GOT3 (cell line): ENCODE measurements at places on chromosomes 3 and 15.

DNA sequence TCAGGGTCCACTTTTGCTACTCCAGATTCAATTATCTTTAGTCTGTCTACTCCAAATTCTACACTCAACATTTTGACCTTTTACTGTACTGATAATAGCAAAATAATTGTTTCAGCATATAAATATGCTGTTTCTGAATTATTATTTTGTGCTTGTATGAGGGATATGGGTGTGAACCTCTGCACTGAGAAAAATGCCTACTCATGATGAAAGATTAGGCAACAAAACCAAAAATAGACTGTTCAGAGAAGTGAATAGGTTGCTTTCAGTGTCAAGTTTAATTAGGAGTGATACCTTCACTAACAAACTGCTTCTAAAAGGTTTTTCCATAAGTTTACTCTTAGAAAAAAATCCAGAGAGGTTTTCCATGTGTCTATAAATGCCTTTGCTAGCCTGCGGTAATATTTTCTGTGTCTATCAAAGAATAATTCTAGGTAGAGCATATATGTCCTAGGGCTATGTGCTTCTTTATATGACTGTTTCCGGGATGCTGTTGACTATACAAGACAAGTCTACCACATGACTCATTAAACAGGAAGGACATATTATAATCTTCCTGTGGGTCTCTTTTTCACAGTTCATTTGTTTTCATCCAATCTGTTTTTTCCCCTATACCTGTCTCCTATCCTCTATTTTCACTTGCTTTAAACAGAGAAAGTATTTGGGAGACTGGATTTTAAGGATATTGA, 218.5 kb upstream of the TTC14 start:
- DNase-seq = no peak

DNA sequence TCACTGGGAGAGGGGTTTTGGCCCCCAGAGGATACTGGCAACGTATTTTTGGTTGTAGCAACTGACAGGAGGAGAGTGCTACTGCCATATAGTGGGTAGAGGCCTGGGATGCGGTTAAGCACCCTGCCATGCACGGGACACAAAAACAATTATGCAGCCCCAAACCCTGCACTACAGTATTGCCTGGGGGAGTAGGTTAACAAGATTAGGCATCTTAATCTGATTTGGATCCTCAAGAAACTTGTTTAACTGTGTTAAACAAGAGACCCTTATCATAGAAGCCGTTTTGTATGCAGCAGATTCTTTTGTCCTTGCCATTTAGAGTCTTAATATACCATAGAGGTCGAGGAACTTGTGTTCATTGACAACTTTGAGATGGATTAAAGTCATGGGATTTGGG, 3.4 kb downstream of the PHLDB2 start:
- DNase-seq = no peak

- DNase-seq = no peak
Measured at GRCh38 chr3:125381314-125381713, 6.2 kb upstream of the ZNF148 start.

- no peak for DNase-seq
Measured at GRCh38 chr3:118628704-118629341, 405.8 kb downstream of the IGSF11 start.

- no peak for DNase-seq
Measured at GRCh38 chr3:123290962-123291361, 89.2 kb downstream of the SEC22A start.

DNA sequence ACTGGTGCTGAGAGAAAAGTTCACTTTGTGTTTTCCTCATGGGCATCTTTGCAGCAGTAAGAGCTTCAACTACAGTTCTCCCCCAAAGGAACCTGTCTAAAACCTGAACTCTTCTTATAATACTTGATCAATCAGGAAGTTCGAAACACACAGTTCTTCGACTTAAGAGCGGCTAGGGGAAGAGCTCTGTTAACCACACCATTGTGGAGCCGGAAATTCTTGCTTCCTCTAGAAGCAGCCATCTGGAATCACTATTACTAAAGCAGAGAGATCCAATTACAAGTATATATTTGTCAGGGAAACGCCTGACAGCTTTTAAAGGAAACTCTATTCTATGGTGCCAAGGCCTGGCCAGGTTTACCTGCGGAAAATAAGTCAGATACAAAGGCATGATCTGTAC, 337.3 kb upstream of the CBLB start:
- DNase-seq = no peak

DNA sequence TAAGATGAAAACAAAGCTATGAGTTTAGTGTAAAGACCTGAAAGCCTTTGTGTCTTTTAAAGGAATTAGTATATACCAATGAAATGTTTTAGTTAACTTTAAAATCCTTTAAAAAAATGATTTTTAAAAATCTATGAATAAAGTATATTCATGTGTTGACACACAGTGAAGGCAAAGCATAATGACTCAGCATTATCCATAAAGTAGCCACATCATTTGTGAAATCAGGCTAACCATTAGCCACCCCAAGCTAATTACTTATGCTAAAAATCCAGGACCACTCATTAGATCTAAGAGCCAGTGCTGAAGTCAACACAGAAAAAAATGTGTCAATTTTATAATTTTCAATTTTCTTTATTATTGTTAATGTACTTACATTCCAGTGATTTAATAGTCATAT, 310.2 kb downstream of the TBC1D5 start:
- DNase-seq = no peak

DNA sequence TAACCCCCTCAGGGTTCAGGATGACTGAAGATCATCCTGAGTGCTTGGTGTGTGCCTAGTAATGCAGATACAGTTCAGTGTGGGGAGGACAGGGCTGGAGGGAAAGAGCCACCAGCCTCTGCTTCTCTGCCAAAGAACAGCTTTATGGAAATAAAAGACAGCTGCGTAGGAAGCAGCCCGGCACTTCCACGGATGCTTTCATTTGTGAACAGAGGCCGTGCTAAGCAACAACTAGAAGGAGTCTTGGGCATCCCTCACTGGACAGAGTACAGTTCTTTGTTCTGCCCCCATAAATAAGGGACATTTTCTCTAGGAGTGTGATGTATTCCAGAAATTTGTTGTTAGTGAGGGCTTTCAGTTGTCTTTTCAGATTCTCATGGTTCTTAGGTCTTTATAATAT, 194.8 kb upstream of the RGMA start:
- no peak for DNase-seq

GRCh38 chr3:183818041-183818620, 7.2 kb downstream of the MAP6D1 start:
- DNase-seq = no peak

- DNase-seq = no peak
Measured at GRCh38 chr3:168532135-168532534, 436.4 kb upstream of the GOLIM4 start.

- no peak for DNase-seq
Measured at GRCh38 chr3:174110761-174111160, 713.2 kb downstream of the NLGN1 start.

DNA sequence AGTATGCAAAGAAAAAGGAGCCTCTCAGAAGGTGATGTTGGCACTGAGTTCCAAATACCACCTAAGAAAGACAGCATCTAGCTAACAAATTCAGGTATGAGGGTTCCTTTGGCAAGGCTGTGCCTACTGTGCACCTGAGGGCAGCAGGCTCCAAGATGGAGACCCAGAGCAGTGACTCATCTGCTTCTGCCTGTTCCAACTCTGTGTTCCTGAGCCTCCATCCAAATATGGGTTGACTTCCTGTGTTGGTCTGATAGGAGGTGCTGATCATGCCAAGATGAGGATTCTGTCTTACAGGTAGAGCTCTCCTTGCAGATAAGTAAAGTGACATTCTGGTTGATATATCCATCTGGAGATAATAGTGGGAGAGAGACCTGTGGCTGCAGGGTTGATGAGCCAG, 26.0 kb downstream of the SV2B start:
- DNase-seq = no peak

DNA sequence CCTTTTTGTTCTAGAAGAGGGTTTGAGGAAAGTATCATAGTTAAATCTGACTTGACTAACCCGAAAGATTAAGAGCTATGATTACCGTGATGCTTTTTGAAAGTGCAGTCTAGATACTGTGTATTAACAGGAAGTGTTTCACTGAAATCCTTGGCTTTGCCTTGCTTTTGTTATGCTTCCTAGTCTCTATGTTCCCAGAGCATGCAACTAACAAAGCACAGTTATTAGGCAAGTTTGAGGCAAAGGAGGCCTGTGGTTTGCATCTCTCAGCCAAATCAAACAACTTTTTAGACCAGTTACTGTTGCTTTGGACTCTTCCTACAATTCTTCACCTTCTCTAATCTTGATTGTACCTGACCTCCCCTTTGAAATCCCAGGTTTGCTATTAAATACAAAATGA, 3.9 kb downstream of the LXN start:
- DNase-seq = no peak

- no peak for DNase-seq
Measured at GRCh38 chr3:4848176-4848825, 130.9 kb upstream of the BHLHE40 start.

DNA sequence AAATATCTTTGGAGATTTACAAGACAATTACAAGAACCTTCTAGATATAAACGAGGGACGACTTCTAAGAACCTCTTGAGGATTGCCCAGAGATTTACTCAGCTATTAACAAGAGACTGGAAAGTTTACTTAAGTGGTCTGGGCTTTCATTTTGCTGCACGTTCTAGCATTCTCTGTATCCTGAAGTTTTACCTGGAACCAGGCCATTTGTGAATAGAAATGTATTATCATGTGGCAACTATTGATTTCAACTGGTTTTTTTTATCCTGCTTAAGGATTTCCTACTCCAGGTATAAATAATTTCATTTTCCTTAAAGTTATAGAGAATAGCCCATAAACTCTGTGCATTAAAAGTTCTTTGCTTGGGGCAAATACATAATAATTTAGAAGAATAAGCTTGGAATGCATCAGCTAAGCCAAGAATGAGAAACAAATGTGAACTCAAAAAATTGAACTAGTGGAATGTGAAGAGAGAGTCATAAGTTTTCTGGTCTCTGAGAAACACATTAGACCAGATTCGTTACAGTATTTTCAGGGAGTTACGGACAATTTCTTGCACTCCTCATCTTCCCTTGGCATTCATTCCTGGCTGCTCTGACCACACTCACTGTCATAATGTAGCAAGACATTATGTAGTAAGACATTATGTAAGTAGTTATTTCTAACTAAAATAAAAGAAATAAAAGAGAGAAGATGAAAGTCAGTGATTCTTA, 1.3 kb downstream of the AQP9 start:
- no peak for DNase-seq

DNA sequence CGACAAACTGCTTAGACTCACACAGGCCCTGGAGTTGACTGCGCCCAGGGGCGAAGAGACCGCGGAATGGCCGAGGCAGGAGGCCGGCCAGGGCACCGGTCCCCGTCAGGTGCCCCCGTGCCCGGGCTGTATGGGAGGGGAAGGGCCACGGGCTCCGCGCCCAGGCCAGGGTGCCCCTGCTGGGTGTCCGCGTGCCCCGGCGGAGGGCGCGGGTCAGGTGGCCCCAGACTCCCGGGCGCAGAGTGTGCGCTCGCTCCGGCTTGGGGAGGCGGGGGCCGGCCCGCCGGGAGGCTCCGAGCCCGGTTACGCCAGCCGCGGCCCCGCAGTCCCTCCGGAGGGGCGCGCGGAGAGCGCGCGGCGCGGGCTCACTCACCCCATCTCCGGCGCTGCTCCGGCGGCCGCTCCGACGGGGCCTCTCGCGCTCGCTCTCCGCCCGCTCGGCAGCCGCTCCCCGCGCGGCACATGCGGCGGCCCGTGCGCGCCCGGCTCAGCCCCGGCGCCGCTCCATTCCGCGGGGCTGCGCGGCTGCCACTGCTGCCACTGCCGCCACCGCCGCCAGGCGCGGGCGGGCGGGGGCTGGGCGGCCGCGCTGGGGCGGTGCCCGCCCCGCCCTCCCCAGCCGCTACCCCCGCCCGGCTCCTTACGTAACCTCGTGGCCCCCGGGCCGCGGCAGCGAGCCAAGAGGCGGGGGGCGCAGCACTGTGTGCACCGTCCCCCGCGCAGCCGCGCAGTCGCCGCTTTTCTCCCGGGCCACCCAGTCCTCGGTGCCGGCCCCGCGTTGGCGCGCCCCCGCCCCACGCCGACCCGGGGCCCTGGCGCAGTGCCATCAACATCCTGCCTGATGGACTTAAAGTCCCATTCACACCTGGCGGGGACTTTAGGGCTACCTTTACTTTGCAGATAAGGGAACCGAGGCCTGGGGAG, at the start of gene HOMER2:
HOMER2 (minus strand) TSS at position 563 of the 924 bp plus-strand sequence; CDS start at position 378, 185 bp downstream.
- DNase-seq = no peak
